ENCODE measurements at places on chromosomes 6 and 20.
A peak's percentile ranks its signal among the peaks of the same experiment; 100 is the strongest.

DNA sequence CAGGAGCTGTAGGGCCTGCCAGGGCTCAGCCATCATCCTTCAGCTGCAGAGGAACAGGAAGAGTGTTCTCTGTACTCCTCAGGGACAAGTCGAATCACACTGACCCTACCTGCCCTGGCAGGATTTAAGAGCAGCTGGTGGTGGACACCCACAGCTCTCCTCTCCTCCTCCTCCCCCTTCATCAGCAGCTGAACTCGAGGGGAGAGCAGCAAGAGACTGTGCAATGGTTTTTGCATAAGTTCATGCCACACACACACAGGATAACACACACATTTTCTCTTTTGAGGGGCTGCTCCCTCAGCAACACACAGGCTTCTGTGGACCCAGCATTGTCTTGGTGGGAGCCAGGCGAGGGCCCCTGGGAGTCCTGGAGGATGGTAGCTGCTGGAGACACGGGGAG lies at the start of gene CST11:
Gene CST11 (minus strand): TSS at position 101 of the 400 bp plus-strand sequence. CDS start 65 bp downstream, at position 36.
- DNase-seq = no peak

- no peak for DNase-seq
Observed at GRCh38 chr6:34301408-34301807, 52.6 kb upstream of the SMIM29 start.

DNA sequence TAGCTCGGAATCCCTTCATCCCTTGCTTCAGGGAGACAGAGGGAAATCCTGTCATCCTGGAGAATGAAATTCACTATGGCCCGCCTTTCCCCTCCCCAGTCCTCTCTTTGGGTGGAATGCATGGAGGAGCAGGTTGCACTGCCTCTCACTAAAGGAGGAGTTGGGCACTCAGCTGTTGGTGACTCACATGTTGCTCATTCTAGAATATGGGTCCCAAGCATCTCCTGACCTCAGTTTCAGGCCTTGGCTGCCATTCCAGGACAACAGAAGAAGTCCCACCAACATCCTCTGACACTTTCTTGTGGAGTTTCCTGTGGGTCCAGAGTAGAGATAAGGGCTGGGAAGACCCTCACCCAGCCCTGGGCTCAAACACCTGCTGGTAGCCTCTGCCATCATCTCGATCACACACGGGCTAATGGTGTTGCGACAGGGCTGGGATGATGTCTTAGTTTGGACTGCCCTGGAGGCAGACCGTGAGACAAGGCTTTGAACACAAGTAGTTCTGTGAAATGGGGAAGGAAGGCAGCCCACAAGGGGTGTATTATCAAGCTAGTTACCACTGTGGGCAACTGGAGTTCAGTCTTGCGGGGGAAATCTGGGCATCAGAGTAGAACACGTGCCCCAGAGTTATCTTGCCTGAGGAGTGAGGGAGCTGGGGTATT lies 52.4 kb upstream of the RNF24 start:
- DNase-seq = no peak

- no peak for DNase-seq
Observed at GRCh38 chr6:159594750-159595117, 98.3 kb downstream of the SOD2 start.

DNA sequence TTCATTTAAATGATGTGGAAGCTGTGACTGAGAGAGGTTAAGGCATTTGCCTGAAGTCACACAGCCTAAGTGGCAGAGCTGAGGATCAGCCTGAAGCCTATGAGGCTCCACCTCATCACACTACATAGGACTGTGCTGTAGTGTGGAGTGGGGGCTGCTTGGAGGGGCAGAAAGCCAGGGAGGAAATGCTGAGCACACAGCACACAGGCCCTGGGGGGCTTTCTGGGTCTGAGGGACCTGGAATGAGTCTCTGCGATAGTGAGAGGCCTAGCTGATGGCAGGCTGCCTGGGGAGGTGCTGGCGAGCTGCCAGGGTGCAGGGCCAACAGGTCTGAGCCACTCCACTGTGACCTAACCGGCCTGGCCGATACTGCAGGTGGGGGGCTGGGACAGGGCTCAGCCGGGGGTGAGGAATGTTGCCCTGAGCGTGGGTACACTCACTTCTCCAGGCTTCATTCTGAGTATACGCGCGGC lies 2.2 kb upstream of the ARHGAP40 start:
- no peak for DNase-seq

DNA sequence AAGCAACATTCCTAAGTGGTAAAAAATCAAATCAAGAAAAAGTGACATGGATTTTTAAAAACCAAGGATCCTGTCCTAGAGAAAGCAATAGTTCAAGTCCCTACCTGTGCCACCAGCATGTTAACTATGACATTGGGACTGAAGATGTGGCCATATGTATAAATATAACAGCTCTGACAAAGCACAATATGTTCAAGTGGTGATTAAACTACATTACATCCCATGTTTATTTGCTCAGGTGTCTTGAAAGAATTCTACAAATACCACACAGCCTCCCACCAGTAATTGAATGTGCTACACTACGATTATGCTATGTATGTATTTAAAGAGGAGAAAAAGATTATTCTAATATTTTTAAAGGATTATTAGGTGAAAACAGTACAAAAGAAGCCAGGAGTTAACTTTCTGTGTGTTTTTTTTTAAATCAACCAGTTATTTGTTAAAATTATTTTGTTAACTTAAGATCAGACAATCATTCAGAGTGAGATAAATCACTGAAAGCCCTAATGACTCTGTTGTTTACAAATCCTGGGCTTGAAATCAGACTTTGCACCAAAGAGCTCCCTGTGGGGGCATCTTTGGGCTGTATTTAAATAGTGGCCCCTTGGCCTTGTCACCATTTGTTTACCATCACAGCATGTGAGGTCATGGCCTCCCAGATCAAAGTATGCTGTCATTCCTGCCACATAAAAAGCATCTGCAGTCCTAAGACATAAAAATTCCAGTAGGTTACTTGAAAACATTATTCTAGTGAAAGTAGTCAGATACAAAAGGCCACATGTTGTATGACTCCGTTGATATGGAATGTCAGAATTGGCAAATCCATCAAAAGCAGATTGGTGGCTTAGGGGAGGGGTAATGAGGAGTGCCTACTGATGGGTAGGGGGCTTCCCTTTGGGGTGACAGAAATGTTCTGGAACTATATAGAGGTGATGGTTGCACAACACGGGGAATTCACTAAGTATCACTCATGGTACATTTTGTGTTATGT lies 17.1 kb downstream of the TTLL2 start:
- peak; percentile 17 for DNase-seq
